ENCODE measurements at places on chromosomes 12 and 14. TPM values are rescaled to one million over a fixed set of nuclear protein-coding genes. Genes with fewer than 3 reads are reported as not detected.

GRCh38 chr12:104522985-104523722, 66.4 kb downstream of the CHST11 start:
- no peak for DNase-seq

- no peak for DNase-seq
These were observed 168.2 kb downstream of the EPS8 start for GRCh38 chr12:15620741-15621539.

DNA sequence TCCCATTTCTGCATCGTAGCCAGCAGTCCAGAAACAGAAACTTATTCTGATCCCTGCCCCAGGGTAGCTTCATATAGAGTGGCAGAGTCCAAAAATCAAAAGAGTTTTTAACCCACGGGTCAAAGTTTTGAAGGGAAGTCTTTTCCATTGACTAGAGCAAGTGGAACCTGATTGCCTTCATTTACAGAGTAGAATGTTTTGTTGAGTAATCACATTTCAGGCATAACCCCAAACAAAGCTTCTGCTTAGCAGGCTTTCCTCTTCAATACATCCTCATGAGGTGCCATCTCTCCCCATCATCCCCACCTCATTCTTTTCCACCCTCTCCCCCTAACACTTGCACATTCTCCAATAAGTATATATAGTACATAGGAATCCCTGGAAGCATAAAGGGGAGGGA, 516.0 kb upstream of the FBXO33 start:
- DNase-seq, result no peak

GRCh38 chr12:122449317-122449716, 26.8 kb upstream of the CLIP1 start:
- DNase-seq, result no peak

GRCh38 chr12:107607464-107608392, 77.9 kb upstream of the PWP1 start:
- peak; percentile 90 for DNase-seq

DNA sequence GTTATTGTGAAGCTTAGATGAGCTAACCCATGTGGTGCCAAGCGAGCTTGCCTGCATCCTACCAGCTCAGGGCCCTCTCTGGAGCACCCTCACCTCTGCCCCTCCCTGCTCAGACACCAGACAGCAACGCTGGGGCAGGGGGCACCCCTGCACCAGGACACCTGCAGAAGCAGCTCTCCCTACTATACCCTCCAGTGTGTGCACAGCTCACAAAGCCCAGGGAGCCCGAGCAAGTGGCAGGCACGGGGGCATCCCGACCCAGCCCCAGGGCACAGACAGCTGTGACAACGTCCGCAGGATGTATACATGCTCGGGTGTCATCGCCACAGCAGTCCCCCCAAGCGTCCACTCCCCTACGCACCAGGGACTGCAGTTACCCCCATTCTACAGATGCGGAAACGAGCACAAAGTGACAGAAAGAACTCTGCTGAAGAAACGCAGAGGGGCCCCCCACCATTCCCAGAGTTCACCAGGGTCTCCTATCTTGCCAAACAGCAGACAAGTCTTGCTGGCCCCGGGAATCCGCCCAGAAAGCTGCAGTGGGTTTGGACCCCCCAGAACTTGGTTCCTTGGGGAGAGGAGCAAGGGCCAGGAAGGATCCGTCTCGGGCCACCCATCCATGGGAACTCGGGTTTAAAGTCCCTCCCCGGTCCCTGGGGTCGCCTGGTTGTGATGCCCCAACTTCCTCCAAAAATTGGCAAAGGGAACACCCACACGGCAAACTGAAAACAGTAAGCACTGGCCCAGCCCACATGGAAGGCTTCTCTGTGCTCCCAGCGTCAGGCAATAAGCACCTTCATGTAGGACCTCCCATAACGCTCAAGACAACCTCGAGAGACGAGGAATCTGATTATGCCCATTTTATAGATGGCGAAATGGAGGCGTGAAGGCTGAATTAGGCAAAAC, 12.0 kb downstream of the NCOR2 start:
- DNase-seq, result peak; percentile 44

DNA sequence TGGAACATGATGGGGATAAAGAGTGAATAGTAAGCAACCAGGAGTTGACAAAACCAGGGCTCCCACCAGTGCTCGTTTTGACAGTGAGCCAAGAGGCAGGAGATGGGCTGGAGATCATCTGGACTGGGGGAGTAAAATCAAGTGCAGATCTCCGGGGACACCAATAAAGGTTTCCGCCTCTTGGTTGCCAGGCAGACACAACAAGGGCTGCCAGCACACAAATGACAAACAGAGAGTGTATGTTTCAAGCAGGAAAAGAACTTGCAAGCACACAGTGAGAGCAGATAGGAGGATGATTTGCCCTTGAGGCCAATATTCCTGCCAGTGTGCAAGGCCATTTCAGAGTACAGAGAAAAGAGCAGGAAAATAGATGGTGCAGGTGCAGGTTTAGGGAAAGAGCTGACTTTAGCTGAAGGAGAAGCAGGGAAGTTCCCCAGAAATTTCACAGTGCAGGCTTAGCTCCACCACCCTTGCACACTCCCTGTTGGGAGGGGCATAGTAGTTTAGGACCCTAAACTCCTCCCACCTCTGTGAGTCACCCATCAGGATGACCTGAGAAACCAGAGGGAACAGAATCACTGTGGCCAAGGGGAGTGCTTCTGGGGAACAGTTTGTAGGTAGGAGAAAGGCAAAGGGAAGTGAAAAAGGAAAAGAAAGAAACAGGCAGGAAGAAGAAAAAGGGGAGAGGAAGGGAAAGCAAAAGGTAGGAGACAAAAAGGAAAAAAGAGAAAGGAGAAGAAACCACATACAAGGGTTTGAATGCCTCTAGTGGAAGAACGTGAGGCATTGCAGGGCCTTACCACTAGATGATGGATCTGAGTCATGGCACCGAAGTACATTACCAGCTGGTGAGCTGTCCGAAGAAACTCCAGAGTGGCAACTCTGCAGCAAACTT, 404.4 kb downstream of the SLC6A15 start:
- DNase-seq, result peak; percentile 46

Gene GPR84
- 1.9 TPM for total RNA-seq

Gene PTMS
- total RNA-seq, result 358 TPM

Gene TROAP
- 1.1 TPM for total RNA-seq

Gene MEG3
- total RNA-seq, result 51.2 TPM
